ENCODE measurements at places on chromosomes 6 and 20.
A peak's percentile ranks its signal among the peaks of the same experiment; 100 is the strongest.

GRCh38 chr6:30344868-30345671, at the start of gene RPP21:
TSS of gene RPP21 (plus strand) at chr6:30345156. CDS start at chr6:30345172, 16 bp downstream.
- DNase-seq = peak; percentile 63
- H3K4me3 ChIP-seq = peak within 1 kb of the TSS; percentile 73
- peak within 1 kb of the TSS; percentile 70 for H3K27ac ChIP-seq
- H3K4me1 ChIP-seq = peaks cover 10% of the 10 kb centered on the region

DNA sequence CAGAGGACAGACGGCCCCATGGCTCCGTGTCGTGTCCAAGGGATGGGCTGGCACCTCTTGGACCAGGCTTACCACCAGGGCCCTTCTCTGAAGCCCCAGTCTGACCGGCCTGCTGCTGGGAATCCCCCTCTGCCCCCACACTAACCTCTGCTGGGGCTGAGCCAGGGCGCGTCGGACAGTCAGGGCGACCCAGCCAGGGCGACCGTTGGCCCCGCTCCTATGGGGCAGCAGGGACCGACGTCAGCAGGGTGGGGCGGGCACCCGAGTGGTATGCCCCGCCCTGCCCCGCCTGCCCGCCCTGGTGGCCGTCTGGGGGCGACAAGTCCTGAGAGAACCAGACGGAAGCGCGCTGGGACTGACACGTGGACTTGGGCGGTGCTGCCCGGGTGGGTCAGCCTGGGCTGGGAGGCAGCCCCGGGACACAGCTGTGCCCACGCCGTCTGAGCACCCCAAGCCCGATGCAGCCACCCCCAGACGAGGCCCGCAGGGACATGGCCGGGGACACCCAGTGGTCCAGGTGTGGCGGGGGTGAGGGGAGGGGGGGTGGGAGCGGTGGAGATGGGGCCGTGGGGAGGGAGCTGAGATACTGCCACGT, at the start of gene SLC17A9:
Gene SLC17A9, plus strand, starts transcription at position 337 of the 595 bp plus-strand sequence. Its CDS starts 122 bp downstream, at position 459.
- peaks cover 7% of the 10 kb centered on the region for H3K4me1 ChIP-seq
- peak; percentile 10 for DNase-seq
- H3K36me3 ChIP-seq = peaks cover 11% of the 10 kb centered on the region
- no peak within 1 kb of the TSS for H3K27ac ChIP-seq
- H3K27me3 ChIP-seq = no peaks in the 10 kb centered on the region

DNA sequence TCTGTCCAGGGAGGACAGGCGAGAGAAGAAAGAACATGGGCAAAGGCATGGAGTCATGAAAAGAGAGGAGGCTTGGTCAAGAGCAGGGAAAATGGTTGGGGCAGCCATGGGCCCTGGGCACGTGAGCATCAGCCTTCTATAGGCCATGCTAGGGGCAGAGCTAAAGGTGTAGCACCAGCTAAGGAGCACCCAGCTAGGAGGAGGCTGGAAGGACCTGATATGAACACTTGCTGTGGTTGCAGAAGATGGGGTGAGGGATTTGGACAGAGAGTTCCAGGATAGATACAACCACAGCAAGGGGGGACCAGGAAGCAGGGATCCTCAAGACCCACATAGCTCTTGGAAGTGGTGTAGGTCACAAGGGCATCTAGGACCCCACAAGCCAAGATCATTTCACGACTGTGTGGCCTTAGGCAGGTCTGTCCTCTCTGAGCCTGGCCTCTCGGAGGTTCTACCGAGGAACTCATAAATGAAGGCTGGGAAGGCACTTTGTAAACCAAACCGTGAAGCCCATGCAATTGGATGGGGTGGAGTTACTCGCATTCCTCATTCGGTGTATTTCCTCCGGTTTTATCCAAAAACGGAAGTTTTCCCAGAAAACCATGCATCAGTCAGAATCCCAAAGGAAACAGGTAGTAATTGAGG, 74.0 kb upstream of the TOP1 start:
- DNase-seq = no peak
- H3K4me3 ChIP-seq = no peak overlapping the region
- H3K4me1 ChIP-seq = no peaks in the 10 kb centered on the region
- H3K36me3 ChIP-seq = no peaks in the 10 kb centered on the region

DNA sequence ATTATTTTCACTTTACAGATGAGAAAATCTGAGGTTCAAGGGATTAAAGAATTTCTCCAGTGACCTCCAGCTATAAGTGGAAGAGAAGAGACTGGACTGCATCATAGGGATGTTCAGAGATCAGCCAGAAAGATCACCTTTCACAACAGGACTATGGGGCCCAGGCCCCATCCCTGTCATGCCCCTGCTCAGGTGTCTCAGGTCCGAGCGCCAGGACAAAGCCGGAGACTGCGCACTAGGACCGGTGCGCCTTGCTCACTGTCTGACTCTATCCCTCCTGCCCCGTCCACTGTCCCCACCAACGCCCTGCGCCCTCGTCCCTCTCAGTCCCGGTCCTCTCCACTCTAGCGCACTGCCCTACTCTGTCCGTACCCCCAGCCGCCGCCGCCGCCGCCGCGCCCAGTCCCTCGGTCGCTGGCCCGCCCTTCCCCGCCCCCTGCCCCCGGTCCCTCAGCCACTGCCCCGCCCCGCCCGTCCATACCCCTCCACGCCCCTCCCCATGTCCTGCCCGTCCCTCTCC, 521 bp upstream of the RAD21L1 start:
- H3K4me1 ChIP-seq = no peaks in the 10 kb centered on the region
- no peak for DNase-seq
- H3K27me3 ChIP-seq = peaks cover 14% of the 10 kb centered on the region
- no peak overlapping the region for H3K27ac ChIP-seq
- no peaks in the 10 kb centered on the region for H3K36me3 ChIP-seq

All from astrocyte (in vitro differentiated cells and primary cell).